ENCODE measurements at places on chromosomes 4 and X.

DNA sequence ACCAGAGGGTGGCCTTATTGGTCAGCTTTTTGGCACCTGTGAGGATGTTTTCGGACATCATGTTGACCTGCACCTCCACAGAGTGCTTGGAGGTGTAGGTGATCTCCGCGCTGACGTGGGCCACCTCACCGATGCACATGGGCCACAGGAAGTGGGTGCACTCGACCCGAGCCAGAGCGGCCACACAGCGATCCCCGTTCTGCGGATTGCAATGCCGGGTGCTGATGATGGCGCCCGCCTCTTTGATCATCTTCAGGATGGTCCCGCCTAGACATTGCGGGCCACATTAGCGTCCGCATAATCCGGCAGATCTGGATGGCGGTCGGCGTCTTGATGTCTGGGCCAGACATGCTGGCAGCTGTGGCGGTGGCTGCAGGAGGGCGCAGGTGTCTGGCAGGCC is 12.9 kb upstream of the N4BP2 start:
- no peak for DNase-seq

DNA sequence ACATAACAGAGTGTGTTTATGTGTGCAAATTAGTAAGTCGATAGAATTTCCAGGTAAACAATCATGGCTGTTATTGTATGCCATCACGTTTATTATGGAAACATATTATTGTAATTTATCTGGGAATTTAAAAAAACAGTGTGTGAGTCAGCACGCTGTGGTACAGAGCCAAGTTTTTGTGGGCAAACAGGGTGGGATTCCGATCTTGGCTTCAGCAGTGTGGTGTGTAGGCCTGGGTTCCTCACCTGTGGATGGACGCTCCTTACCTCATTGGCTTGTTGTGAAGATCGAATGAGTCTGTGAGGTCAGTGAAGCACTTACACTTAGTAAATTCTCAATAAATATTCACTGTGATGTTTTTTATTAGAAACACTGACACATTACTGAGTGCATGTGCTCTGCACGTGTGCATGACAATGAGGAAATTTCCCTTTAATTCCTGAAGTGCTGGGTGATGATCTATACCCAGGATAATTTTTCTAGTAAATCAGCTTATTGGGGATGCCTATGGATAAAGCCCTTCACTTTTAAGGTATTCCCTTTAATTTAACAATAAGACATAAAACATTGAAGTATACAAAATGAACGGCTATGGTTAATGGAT is 36.4 kb downstream of the SLIT2 start:
- DNase-seq: no peak

- no peak for DNase-seq
Observed at GRCh38 chrX:46375831-46376230, 169.4 kb downstream of the ZNF674 start.

GRCh38 chr4:184348311-184349233 is 125.8 kb downstream of the IRF2 start:
- DNase-seq: no peak

- peak; percentile 33 for DNase-seq
Observed at GRCh38 chrX:76279007-76279406, 106.1 kb downstream of the PBDC1 start.

DNA sequence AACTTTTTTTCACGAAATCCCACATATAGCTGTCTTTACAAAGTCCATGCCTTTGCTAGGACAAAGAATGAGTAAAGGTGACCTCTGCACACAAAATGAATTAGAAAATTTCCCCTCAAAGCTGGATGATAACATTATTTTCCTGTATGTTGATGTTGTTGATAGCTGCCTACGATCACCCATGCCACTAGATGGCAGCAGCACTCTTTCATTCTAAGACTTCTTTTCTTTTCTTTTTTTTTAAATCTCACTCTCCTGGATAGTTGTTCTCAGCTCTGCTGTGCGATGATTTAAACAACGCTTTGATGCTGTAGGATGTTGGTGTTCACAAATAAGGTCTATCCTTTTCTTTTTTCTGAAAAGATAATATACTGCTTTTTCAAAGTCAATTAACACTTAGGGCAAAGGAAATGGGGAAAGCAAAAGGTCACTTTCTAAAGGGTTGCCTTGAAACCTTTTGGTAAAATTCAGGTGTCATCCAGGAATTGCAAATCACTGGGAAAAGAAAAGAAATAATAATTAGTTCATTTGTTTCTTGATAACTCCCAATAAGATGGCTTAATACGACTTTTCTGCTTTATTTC is 266.8 kb downstream of the C4orf33 start:
- DNase-seq: peak; percentile 1

DNA sequence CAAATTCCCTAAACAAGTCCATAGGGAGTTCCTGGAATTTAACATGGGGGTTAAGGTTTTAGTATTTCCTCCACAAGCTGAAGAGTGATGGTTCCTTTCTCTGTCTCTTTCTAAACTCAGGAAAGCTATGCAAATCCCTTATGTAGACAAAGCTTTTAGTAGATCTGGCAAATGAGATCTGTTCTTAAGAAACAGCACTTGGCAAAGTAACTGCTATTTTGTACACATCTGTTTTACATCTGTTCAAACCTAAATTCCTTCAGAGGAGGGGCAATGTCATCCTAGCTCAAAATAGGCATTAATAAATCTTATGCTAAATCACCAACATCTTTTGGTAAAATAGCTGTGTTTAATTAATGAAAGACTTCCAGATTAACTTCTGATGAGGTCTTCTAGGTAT is 137.8 kb upstream of the TBC1D9 start:
- DNase-seq: no peak

DNA sequence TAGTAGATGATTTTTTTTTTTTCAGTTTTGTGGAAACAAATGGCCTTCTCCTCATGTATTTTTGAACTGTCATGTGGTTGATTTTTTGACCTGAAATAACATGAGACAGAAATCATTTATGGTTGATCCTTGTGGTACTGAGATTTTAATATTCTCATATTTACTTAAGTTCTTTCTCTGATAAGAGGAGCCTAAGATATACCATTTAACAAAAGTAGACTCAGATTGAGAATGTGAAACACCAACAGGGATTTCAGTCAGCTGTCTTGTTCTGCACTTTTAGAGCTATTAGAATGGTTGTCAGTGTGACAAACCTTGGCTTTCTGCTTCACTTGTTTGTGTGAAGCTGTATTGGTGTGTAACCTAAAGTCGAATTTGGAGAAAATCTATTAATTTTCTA is 575.7 kb downstream of the SPOCK3 start:
- DNase-seq: no peak
